Hematopoietic multipotent progenitor cell (in vitro differentiated cells): ENCODE measurements at places on chromosomes 4 and X.
A peak's percentile ranks its signal among the peaks of the same experiment; 100 is the strongest.

DNA sequence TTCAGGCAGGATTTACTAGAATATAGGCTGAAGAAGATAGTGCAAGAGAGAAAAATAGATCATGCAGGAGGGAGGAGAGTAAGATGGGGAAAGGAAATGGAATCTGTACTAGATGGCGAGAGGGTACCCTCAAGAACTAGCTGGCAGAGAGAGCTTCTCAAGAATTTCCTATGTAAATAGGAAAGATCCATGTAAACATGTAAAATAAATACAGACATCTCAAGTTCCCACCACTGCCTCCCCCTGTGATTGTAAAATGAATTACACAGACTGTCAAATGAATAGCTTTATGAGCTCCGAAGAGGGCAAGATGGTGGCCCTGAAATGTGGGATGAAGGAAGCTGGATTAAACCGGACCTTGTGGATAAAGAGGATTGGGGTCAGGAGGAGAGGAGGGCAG lies 178.0 kb downstream of the PALLD start:
- DNase-seq: no peak

GRCh38 chr4:11286533-11286932 lies 142.2 kb downstream of the HS3ST1 start:
- DNase-seq: no peak

GRCh38 chr4:174538876-174539250 lies 16.6 kb upstream of the HPGD start:
- no peak for DNase-seq

GRCh38 chrX:861340-861890 lies 230.8 kb downstream of the SHOX start:
- no peak for DNase-seq

- no peak for DNase-seq
Observed at GRCh38 chr4:126530996-126531585, 1101.7 kb upstream of the INTU start.

DNA sequence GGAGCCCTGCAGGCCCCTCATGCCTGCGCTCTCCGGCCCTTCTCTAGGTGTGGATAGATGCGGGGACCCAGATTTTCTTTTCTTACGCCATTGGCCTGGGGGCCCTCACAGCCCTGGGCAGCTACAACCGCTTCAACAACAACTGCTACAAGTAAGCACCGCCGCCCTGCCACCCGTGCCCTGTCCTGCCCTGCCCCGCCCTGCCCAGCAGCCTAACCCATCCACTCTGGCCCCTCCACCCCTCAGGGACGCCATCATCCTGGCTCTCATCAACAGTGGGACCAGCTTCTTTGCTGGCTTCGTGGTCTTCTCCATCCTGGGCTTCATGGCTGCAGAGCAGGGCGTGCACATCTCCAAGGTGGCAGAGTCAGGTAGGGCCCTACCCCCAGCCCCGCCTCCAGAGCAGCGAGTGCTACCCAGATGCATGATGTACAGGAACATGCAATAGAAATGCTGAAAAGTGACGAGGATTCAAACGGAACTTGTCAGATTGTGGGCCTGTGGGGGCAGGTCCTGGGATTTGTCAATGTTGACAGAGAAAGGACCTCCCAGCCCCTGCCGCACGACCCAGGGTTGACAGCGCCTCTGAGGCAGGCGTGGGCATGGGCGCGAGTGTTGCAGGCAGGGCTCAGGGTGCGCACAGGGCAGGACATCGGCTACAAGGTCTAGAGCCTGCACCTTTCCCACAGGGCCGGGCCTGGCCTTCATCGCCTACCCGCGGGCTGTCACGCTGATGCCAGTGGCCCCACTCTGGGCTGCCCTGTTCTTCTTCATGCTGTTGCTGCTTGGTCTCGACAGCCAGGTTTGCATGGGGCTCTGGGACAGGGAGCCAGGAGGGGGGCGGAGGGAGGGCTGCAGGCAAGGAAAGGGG lies 5.7 kb downstream of the SLC6A8 start:
- no peak for DNase-seq

DNA sequence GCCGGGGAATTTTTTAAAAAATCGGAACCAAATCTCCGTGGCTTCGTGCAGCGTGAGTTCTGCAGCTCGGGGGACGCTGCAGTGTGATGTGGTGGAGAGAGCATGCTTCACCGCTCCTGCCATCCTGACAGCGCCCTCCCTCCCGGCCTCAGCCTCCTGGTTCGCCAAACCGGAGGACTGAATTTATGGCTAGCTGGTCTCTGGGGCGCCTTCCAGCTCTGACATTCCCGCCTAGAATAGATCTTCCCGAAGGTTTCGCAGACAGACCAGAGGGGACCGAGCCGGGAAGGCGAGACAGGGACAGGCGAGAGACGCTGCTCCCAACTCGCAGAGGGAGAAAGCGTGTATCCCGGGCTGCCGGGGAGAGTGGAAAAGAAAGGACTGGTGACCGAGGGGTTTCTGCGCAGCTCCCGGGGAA lies 25.9 kb downstream of the HOPX start:
- DNase-seq: no peak

GRCh38 chr4:114027596-114027995 lies 48.1 kb upstream of the ARSJ start:
- no peak for DNase-seq

GRCh38 chrX:39654952-39655351 lies 442.8 kb downstream of the BCOR start:
- DNase-seq: no peak

DNA sequence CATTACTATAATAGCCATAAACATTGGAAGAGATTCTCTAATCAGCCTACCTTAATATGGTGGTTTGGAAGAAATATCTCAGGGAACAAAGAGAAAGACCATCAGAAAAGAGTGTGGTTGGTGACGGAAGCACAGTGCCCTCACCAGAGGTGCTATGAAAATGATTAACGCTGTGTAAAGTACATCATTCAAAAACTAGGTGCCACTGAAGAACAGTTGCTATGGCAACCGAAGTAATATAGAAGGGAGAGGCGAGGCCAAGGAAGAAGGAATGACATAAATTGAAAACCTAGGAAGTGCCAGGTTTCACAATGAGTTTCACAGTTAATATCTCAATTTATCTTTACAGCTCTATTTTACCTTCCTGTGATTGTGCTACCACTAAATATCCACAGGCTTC lies 57.0 kb upstream of the ARSJ start:
- DNase-seq: no peak

DNA sequence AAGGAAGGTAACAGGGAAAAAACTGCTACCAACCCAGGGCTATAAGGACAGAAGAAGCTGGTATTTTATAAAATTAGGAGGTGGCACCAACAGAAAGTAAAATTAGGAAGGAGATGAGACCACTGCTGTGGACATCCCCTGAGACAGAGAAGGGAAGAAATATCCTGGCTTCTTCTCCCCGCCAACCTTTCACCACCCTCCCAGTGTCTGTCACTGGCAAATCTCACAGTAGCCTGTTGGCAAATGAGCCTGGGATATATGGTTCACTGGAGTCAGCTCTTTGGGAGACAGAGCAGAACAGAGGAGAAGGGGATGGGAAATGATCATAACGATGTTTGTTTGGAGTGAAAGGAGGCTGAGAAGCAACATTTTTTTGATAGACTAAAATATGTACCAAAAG lies 190.9 kb upstream of the PACRGL start:
- no peak for DNase-seq

- DNase-seq: no peak
Observed at GRCh38 chrX:49845701-49846403, 16.7 kb downstream of the PAGE4 start.

DNA sequence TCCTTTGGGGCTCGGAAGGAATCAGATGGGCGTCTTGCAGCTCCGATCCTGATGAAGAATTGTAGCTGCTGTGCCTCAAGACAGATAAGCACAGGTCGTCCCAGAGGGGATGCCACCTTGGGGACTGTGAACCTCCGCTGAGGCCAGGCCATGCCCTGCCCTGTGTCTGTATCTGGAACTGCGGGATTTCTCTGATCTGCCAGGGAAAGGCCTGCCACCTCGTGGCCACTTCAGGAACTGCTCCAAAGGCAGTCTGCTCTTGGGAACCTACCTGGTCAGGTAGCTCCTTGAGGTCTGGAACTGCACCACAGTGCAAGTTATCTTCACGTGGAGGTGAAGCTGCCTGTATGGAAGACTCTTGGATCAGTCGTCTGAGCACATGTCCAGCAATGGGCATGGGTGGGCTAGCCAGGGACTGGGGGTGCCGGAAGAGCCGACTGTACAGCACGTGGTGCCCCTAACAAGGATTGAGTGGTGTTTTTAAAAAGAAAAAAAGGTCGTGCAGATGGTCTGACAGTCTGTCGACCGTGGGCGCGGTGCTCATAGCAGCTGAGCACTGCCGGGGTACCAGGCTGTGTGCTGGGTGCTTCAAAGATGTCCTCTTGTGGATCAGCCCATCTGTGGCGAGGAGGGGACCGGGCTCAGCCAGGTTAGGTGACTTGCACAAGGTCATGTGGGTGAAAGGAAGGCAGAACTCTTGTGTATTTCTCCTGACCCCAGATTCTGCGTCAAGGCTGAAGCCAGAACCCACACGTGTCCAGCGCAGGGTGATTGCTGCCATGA lies 3.1 kb upstream of the GRPEL1 start:
- peak; percentile 75 for DNase-seq

DNA sequence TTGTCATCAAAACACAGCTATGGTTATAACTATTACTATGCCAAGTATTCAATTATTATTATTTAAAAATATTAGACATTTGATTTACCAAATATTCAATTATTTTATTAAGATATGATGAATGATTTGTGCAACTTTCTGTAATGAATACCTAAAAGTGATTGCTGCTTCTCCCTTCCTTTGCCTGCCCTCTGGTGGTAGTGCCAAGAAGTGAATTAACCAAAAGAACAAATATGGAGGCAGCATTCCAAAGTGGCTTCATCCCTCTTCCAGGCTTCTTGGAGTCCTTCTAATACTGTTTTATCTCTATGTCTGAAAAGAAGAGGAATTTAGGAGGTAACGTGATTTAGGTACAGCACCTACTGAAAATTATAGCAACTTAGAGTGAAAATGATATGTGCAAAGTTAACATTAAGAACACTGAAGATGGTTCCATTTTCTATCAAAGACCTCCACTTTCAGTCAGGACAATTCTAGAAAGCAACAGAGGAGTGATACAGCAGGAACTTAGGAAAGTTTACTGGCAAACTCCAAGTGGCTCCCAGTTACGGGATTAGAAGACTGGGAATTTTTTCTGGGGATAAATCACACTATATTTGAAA lies 43.0 kb downstream of the ENPEP start:
- peak; percentile 15 for DNase-seq

GRCh38 chrX:68634649-68635227 lies 12.7 kb upstream of the STARD8 start:
- no peak for DNase-seq

DNA sequence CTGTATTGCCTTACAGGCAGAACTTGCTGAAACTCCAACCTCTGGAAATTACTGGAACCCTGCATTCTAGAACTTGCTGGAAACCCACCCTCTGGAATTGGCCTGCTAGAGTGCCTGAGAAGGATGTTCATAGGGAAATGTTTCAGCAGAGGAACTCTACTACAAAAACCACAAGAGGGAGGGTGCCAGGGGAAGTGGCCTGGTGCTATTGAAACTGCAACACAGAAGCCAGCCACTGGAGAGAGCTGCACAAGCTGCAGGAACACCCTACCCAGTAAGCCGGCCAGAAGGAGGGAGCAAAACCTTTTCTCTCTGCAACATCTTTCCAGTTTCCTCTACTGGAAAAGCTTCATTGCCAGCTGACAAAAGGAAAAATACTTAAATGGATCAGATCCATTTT lies 2.5 kb upstream of the BRWD3 start:
- peak; percentile 64 for DNase-seq

DNA sequence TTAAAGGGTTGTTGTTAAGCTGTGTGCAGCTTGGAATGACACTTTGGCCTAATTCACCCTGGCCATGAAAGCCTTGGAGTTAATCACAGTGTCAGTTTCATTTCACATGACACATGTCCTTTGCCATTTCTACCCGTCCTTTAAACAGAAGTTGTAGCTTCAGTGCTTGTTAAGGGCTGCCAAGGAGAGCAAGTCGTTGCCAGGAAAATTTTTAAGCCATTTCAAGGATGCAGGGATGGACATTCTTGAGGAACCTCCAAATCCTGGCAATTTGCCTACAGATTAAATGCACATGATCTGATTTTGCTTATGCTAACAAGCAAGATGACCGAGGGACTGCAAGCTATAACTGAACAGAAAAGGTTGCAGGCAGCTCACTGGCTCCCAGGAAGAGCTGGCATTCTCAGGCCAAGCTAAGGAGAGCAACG lies 40.5 kb downstream of the SETD7 start:
- DNase-seq: no peak

DNA sequence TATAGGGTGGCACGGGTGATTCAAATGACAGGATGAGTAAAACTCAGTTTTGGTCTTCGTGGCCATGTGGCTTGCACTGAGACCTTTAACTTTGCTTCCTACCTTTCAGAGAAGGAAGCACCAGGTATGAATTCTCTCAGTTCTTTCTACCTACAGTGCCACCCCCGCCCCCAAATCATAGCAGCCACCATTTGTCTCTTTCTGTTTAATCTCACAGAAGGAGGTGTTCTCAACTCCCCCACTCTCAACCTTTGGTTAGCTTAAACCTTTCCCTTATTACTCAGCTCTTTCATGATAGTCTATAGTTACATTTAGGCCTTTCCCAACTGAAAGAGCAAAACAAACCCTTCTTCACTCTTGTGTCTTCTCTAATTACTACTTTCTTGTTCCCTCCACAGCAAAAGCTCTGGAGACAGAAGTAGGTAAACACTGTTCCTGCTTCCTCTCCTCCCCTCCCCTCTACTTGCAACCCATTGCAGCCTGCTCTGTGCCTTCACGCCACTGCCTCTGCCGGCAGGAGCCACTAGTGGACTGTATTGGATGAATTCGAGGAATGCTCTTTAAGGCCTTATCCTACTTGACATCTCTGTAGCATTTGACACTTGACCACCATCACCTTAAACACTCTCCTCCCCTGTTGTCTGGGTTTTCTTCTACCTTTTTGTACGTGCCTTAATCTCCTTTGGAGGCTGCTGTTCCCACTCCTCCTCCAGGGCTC lies 123.7 kb downstream of the AFF1 start:
- peak; percentile 27 for DNase-seq

DNA sequence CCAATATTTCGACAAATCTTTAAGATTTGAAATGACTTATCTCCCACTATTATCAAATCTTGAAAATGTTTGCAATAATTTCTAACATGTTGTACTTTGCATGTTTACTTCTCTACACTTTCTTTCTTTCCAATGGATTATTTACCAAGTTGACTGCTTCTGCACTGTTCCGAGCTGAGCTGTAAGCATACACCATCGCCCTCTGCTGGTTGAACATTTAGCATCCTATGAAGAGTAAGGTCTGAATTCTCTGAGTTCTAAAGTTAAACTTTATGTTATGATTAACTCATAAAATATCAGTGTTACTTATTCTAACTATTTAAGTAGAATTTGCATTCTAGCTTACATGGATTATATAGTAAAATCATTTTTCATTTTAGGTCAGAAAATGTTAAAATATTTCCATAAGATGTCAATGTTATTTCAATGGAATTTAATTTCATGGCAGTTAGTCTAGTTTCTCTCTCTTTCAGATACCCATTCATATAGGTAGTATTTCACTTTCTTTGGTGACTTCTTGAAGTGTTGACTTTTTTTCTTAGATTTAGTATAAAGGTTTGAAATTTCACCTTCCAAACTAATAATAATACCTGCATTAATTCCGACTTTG lies 137.4 kb downstream of the DKK2 start:
- peak; percentile 42 for DNase-seq
